Hepatic stellate cell (primary cell): ENCODE measurements at places on chromosomes 7 and 10.

- DNase-seq = no peak
These were observed 122.0 kb downstream of the ELAPOR2 start for GRCh38 chr7:86937363-86937878.

DNA sequence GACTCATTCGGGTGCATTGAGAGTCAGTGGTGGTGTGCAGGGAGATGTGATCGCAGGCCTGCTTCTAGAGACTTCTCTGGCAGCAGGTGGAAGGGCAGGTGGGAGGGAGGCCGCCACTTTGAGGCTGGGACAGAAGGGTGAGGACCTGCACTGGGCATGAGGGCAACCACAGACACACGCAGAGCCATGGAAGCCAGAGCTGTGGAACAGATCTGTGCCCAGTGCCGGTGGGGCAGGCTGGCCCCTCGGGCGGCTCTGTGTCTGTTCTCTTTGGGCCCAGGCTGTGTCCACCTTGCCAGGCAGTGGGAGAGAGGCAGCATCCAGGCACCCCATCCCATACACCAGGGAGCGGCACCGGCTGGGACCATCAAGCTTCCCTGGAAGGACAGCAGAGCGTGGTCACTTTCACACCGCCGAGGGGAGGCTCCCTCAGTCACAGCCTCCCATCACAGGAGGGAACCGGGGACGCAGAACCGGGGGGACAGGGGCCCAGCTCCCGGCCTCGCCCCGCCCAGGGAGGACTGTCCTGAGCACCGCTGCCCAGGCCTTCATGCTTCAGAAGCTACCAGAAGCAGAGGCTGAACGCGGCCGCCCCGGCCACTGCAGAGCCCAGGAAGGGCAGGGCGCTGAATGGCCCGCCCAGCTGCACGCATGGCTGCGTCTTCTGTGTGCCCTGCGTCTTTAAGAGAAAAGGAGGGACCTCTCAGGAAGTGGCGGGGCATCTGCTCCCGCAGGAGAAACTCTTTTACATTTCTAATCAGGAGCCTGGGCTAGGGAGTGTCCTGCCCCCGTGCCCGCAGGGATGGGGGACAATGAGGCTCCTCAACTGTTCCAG lies 32.1 kb downstream of the EN2 start:
- no peak for DNase-seq

- DNase-seq = no peak
These were observed 392.8 kb upstream of the KLF6 start for GRCh38 chr10:4177791-4178190.

- no peak for DNase-seq
These were observed 8.9 kb downstream of the HK1 start for GRCh38 chr10:69287181-69287580.

- DNase-seq = no peak
These were observed 88.3 kb downstream of the SLC25A13 start for GRCh38 chr7:96233528-96234154.

GRCh38 chr7:27140126-27140857 lies 3.2 kb downstream of the HOXA5 start:
- no peak for DNase-seq

- DNase-seq = peak; percentile 50
These were observed 354.9 kb downstream of the BMPER start for GRCh38 chr7:34260279-34260678.

DNA sequence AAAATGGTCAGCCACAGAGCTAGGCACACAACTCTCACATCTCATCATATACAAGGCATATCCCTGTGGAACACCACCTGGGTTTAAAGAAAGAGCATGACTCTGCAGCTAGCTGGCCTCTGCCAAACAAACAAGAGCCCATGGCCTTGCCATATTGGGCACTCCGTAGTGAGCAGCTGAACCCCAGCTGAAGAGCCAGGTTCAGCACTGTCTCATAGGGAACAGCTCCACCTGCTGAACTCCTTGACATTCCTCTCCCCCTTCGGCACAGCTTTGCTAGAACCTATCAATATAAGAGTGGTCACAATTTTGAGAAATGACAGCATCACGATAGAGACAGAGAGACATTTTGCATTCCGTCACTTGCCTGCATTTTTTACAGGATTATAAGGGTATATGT lies 20.0 kb downstream of the SORCS1 start:
- no peak for DNase-seq

GRCh38 chr10:75764974-75765788 lies 333.8 kb downstream of the LRMDA start:
- DNase-seq = no peak

DNA sequence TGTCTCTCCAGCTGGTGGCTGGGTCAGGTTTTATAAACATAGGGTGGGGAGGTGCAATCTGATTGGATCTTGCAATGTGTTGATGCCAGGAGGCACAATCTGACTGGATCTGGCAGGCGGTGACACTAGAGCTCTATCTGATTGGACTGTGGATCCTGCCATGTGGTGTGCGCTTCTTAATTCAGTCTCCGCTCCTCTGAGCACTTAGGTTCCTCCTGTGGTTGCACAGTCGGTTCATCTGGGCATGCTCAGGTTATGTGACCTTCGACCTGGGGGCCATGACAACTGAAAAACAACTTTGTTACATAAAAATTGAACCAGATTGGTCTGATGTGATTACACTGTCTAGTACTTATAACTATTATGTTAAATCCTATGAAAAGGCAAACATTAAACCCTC lies 127.1 kb upstream of the SVIL start:
- DNase-seq = no peak

- no peak for DNase-seq
These were observed 56.5 kb downstream of the COL1A2 start for GRCh38 chr7:94451187-94451586.

GRCh38 chr10:100743626-100744135 lies 1.7 kb upstream of the PAX2 start:
- peak; percentile 64 for DNase-seq

DNA sequence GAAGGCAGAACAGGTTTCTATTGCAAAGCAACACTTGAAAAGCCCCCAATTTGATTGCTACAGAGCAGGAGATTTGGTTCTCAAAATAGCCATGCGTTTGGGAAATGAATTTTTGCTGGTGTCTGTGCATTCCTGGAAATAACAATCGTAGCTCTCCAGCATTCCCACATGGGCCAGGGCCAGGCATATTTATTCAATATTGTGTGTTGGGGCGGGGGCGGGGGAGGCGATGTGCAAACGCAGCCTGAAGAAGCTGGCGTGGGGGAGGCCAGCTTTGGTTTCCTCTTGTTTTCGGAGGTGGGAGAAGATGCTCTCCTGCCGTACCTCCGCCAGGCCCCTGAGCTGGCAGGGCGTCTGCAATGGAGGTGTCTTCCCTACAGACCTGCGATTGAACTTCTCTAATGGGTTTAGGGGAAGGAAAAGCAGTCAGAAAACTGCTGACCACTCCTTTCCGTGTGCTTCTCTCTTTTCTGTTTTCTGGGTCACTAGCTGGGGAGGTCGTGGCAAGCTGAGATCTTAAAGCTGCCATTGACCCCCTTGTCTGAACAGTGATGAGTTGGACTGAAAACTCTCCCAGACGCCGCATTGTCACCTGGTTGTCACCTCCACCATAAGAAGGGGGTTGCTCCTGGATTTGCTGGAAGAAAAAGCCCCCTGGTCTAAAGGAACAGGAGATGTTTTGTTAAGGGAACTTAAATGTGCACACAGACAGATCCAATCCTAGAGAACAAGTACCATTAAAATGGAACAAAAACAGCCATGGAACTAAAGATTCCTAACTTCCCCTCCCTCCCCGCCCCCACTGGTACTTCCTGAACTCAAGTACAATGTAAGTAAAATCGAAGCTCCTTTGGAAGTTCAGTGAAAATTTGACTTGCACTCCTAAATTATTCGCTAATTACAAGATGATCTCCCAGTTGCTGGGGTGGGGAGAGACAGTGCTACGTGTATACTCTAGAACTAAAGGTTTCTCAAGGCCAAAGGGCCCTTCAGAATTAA lies 56.4 kb upstream of the HABP2 start:
- DNase-seq = no peak

DNA sequence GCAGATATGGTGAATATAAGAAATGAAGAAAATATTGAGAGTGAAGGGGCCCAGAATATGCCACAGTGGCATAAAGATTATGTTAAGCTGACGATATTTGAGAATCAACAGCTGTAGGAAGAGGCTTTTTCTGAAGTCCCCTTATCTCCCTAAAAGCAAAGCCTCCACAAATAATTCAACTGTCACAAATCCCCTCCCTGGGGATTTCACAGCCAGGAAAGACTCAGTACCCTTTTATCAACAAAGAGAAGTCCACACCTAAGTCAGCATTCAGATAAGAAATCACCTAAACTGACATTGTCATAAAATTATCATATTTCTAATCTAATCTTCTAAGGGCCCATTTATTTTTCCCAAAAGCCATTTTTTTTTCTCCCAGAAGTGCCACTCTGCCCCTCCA lies 284.9 kb upstream of the VWC2 start:
- no peak for DNase-seq

- no peak for DNase-seq
These were observed 90.3 kb upstream of the ADAM12 start for GRCh38 chr10:126478546-126478945.

DNA sequence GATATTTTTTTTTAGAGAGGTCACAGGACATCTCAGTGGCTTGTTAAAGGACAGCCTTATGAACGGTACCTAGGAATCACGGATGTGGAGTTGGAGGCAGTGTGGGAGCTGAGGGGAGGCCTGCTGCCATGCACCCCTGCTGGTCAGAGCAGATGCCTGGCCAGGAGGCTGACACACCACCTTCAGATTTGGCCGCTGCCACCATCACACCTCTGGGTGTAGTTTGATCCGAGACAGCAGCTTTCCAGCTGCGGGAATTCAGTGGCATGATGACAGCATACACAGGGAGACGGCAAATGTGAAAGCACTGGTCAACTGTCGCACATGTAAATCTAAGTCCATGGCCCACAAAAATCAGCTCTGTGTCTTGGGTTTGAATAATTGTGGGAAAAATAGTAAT lies 285.4 kb downstream of the ADARB2 start:
- no peak for DNase-seq

- no peak for DNase-seq
These were observed 173.2 kb upstream of the PRPS1L1 start for GRCh38 chr7:18200855-18201254.

DNA sequence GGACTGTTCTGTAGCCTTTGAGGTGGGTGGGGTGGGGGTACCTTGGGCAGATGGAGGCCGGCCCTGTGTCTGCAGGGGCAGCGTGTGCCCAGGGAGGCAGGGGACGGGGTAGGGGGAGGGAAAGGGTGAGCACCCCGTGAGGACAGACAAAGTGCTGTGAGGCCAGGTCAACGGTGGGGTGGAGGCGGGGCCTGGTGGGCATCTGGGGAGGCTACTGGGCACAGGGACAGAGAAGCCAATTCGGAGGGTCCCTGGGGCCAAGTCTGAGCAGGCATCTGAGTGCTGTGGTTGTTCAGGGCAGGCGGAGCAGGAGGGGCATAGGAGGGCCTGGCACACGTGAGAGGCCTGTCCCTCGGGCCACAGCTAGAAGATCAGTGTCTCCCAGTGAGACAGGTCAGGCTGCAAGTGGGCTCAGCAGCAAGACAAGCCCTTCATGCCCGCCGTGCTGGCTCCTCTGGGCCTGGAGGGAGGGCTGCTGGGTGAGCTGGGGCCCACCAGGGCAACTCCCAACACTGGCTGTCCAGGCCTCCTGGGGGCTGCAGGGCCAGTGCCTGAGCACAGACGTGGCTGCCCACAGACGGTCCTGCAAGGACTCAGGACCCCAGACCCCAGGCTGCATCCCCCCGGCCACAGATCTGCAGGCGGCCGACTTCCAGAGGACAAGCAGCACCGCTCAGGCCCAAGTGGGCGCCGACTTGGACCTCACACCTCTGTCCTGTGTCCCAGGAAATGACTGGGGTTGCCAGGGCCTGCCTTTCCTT lies 26.4 kb upstream of the KNDC1 start:
- no peak for DNase-seq
